ENCODE measurements at places on chromosomes 6 and 20.
A peak's percentile ranks its signal among the peaks of the same experiment; 100 is the strongest.

GRCh38 chr6:21000331-21000801 lies 466.1 kb downstream of the CDKAL1 start:
- peak; percentile 12 for DNase-seq

GRCh38 chr20:11296221-11296620 lies 621.5 kb upstream of the BTBD3 start:
- DNase-seq = peak; percentile 52

DNA sequence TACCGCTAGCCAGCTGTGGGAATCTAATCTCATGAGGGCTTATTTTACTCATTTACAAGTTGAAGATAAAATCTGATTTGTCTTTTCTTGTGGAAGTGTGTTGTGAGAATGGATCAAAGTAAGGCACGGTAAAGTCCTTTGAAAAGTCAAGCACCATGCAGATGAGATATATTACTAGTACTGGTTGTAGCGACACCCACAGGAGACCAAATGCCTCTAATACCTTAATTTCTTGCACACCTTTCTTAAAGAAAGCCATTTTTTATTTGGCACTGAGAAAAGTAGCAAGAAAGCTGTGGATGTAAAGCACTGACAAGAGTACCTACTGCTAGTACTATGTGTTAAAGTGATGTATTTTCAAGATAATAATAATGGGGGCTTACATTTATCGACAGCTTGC lies 191.0 kb upstream of the MMS22L start:
- no peak for DNase-seq

GRCh38 chr6:348860-349396 lies 42.6 kb upstream of the IRF4 start:
- no peak for DNase-seq

- peak; percentile 81 for DNase-seq
These were observed 308.6 kb downstream of the CDC5L start for GRCh38 chr6:44696099-44696498.

GRCh38 chr6:64930681-64931080 lies 776.3 kb downstream of the EYS start:
- DNase-seq = no peak

DNA sequence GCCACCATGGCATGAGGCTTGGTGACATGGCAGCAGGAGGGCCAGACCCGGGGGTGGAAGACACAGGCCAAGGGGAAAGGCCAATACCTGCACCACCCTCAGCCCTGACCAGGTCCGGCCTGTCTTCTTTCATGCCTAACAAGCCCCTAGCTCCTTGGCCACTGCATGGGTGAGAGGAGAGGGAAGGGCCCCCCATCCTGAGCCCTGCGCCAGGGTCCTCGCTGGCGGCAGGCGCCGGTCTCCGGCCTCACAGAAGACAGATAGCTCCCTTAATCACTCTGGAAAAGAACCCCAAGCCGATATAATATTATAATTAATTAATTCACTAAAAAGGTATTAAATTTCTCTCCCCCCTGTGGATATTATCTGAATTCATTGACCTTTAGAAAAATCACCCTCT lies 41.4 kb downstream of the MDFI start:
- DNase-seq = no peak

DNA sequence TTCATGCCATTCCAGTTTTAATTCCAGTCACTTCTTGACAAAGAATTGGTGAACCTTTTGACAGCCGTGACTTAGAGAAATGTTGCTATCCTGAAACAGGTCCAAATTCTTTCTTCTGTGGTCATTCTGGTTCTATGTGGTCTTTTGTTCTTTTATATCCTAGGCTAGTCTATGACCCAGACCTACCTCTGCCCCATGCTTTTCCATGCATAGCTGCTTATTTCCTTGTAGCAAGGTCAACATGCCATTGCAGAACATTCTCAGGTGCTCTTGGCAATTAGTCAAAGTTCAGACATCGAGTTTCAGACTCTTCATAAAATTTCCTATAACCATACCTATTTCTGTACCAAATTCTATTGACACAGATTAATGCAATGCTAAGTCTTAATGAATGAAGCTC lies 202.6 kb downstream of the PLCB1 start:
- DNase-seq = no peak

DNA sequence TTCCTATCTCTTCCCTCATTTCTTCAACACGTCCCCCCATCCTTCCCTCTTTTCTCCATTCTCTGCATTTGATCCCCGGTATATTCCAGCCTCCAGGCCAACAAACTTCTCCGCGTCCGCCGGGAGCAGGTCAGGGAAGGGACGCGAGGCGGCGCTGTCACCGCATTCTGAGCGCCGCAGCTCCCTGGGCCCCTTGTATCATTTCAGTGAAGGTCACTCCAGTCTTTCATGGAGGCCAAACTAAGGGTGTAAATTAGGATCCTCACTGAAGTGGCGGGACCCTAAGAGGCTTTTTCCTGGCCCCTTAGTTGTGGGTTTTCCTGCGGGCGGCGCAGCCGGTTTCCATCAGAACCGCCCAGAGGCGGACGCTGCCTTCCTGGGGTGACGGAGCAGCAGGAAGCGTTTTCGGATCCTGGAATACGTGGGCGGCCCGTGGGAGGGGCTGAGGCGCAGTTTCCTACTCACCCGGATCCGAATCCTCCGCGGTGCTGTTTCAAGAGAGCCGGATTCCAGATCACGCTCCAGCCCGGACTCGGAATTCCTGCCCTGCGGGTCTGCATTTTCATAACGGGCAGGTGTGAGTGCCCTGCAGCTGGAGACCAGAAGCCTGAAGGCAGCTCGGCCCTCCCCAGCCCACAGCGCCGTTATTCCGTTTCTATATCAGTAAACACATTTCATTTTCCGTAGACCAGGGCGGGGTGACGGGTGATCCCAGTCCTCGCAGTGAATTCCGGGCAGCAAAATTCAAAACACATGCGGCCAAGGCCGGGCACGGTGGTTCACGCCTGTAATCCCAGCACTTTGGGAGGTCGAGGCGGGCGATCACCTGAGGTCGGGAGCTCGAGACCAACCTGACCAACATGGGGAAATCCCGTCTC lies 3.6 kb upstream of the MICA start:
- DNase-seq = peak; percentile 90

DNA sequence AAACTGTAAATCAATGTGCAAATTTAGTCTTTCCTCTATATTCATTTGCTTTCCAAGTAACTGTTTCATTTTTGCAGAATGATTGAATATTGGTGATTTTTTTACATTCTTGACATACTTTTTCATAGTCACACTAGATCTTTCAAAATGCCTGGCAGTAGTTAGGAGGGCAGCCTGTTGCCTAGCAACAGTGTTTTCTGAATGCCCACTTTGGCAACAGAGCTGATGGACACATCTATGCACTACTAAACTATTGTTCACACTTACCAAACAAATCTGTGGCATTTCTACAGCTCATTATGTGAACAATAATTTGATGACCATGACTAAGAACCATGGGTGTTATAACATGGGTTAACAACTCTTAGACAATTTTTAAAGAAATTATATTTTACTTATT lies 438.0 kb upstream of the IMPG1 start:
- DNase-seq = no peak

DNA sequence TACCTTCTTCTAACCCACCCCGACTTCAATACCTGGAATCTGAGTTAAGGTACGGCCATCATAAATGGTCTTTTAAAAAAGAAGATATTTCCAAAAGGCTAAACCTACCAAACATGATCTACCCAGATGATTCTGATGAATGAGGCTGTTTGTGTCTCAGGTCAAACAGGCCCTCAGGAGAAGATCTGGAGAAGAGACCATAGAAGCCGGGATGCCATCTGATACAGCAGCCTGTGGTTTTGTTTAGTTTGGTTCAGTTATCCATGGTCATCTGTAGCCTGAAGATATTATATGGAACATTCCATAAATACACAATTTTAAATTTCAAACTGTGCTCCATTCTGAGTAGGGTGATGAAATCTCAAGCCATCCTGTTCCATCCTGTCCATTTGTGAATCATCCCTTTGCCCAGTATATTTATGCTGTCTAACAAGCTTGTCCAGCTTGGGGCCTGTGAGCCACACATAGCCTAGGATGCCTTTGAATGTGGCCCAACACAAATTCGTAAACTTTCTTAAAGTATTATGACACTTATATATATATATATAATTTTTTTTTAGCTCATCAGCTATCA lies 4.0 kb upstream of the CAP2 start:
- DNase-seq = peak; percentile 22

DNA sequence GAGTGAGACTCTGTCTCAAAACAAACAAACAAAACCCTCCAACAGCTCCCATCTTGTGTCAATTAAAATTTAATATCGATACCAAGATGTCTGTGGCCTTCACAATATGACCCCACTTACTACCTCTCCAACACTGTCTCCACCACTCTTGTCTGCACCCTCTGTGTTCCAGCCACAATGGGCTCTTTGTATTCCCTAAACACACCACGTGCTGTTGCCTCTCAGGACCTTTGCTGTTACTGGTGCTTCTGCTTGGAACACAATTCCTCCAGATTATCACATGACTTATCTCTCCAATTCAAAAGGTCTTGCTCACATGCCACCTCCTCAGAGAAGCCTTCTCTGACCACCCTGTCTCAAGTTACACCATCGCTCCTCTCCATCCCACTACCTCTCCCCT lies 6.0 kb upstream of the HCK start:
- no peak for DNase-seq

DNA sequence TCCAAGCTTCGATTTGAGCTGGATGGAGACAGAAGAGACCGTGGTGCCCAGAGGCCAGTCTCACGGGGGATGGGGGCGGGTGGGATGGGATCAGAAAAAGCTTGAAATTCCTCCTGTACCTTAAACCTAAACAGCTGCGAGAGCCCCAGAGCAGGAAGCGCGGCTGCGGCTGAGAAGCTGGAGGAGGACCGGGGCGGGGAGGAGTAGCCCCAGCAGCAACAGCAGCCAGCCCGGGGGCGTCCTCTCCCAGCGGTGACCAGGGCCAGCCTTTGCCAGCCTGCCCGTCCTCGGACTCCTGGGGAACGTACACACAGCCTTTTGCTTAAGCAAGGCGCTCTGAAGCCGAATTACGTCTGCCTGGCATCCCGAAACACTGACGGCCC lies 17.4 kb upstream of the PRDM13 start:
- no peak for DNase-seq

GRCh38 chr20:47067776-47068175 lies 173.1 kb downstream of the EYA2 start:
- peak; percentile 2 for DNase-seq

DNA sequence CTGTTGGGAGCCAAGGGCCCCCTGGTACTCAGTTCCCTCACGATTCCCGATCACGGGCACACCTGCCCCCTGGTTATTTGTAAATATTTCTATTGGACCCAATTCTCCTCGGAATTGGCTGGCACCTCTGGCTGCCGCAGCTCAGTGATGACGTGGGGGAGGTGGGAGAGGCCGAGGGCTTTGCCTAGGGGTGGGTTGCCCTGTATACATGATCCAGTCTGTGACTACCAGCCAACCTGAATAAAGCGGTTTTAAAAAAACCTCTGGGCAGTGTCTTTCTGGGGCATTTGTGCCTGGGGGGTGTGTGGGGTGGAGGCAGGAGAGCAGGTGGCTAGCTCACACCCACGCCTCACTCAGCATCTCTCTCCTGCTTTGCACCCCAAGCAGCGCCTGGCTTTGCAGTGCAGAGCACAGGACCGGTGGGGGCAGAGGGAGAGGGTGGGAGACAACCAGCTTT lies 42.2 kb downstream of the VSTM2L start:
- no peak for DNase-seq

GRCh38 chr20:36082315-36082915 lies 72.1 kb upstream of the EPB41L1 start:
- no peak for DNase-seq

- peak; percentile 46 for DNase-seq
These were observed 258.5 kb downstream of the HACE1 start for GRCh38 chr6:104601131-104601651.

GRCh38 chr6:160500639-160501038 lies 152.5 kb downstream of the SLC22A3 start:
- DNase-seq = no peak

- no peak for DNase-seq
These were observed 3.9 kb upstream of the C4A start for GRCh38 chr6:31977816-31978431.

DNA sequence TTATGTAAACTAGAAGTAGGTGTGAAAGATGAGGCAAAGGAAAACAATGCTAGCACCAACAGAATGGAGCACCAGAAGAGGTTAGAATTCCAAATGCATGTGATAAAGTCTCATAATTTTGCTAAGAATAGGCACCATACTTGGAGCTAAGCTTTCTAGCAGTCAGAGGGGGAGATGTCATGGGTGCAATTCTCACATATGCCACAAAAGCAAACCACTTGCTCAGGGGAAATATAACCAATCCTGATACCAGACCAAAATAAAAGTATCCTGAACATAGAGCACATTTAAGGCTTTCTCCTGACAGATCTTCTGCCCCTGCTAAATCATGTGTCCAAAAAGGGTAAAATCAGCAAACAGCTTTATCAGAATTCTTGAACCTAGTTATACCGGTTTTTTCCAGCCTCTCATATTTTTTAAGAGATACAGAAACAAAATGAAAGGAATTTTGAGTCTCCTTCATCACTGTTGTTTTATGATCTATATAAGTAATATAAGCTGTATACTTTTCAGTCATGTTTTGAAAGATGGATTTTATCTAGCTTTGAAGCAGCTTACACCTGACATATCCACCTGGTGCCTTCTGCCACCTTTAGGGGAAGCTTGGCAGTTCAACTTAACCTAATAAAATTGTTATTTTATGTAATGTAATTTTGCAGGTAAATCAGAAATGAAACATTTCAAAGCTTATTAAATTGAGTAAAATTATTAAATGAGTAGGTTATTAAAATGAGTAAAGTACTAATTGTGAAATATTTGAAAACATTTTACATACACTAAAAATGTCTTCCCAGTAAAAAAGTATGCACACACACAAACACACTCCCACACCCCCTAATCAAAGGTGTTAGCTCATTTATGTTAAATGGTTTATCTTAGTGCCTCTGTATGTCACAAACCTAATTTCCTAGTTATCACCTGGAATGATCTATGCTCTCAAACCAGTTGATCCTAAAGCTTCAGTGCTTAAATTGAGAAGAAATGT lies 2.8 kb downstream of the SPO11 start:
- no peak for DNase-seq

DNA sequence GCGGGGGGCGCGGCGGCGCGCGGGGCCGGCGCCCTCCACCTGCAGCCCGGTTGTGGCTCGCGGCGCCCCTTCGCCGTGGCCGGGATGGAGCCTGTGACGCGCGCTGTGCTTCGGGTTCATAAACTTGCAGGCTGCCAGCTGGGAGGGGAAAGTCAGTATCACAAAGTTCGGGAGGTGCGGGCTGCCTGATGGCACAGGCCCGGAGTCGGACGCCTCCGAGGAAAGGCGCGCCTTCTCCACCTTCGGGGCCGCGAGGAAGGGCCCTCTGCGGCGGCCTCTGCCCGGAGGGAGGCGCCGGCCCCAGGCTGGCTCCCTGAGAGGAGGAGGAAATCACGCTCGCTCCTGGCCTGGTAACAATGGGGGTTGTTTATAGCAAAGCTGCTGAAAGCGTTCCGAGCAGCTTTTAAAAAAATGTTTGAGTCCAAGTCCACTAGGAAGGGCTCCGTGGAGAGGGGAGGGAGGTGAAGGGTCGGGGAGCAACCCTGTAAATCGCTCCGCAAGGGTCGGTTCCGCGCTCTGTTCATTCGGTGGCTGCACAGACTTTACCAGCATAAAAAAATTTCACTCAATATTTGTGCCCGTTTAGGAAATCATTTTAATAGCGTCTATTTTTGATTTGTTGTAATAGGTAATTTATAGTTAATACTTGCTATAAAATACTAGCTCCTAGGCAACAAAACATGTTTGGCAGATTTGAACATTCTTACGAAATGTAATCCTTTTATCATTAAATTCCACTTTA lies 1.0 kb downstream of the AFDN start:
- DNase-seq = peak; percentile 37

GRCh38 chr20:42406826-42407225 lies 782.9 kb downstream of the PTPRT start:
- no peak for DNase-seq

- DNase-seq = no peak
These were observed 94.8 kb upstream of the NHSL1 start for GRCh38 chr6:138593909-138594757.
